ENCODE measurements at places on chromosomes 12 and 14. TPM values are rescaled to one million over a fixed set of nuclear protein-coding genes. Genes with fewer than 3 reads are reported as not detected.

- DNase-seq = no peak
Observed at GRCh38 chr14:59507752-59508103, 23.4 kb downstream of the JKAMP start.

The EGLN3 gene
- 15.7 TPM for polyA plus RNA-seq

GRCh38 chr14:79134361-79134760, 964.2 kb downstream of the NRXN3 start:
- DNase-seq = no peak

DNA sequence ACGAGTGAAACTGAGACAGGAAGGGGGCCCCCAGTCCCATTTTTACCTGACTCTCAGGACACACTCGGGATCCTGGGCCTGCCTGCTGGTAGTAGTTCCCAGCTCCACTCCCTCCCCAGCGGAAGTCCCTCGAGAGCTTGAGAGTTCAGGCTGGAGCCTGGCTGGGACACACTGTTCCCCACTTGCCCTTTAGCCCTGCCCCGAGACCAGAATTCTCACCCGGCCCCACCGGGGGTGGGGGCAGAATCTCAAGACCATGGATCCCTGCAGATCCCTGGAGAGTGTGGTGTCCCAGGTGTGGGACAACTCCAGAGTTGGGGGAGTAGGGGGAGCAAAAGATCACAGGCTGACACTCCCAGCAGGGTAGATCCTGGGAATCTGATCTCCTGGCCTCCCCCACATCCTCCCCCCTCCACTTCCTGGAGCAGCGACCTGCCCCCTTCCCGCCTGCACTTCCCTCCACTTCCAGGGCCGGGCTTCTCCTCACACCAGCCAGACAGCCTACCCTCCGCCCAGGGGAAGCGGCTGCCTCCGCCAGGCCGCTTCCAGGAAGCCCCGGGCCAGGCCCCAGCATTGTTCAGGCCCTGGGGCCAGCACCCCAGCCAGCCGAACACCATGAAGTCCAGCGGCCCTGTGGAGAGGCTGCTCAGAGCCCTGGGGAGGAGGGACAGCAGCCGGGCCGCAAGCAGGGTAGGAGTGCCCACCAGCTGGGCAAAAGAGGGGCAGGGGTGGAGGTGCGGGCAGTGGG, at the start of gene TNS2:
TNS2 (plus strand) TSS at position 495 of the 748 bp plus-strand sequence; CDS start at position 616, 121 bp downstream.
- no peak for DNase-seq

DNA sequence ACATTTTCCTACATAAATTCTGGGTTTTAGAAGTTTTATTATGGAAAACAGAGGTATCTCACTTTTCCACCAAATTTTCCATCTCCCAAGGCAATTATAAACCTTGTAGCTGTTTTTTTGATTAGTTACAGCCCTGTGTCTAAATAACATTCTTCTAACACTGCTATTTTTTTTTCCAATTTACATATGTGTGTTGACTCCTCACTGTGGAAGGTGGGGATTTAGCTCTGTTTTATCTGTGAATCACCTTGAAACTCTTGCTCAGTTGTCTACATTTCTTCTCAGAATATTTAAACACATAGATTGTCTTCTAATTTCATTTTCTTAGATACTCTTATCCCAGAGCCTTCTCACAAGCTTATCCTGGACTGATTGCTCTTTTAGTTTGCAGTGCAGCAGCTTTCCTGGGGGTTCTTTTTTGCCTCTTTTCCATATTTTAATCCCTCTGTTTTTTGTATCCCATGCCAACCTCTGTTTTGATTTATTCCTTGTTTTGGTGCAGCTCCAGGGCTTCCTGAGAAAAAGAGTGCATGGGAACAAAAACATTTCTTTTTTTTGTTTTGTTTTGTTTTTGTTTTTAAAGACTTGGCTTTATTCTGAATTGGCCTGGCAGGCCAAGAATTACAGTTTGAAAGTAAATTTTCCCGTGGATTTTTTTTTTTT, 36.7 kb downstream of the TBC1D15 start:
- DNase-seq = no peak

DNA sequence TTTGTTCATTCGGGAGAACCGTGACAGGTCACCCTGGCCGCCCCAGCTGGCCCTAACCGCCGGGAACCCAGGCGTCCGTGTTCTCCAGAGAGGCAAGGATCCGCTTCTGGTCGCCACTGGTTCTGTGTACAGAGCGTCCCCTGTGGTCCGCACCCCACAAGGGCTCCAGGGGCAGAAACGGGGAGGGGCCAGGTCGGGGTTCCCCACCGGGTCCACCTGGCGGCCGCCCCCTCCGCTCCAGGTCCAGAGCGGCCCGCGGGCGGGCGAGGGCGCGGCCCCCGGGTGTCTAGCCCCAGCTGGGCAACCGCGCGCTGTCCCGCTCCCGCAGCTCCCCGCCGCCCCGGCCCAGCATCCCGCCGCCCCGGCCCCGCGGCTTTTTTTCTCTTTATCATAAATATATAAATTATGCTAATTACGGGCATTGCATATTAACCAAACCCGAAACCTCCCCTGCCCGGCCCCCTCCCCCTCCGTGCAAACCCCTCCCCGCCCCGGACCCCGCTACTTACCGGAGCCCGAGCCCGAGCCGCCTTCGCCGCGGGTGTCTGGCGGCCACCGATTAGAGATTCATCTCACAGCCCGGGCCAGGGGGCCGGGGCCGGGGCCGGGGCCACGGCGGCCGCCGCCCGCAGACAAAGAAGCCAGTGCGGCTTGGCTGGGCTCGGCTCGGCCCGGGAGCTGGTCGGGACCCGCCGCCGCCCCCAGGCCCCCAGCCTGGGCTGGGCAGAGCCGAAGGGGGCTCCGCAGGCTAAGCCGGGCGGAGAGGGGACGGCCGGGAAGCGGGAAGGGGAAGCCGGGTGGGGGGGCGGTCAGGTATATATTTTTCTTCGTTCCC, 512 bp downstream of the POU6F1 start:
- no peak for DNase-seq

DNA sequence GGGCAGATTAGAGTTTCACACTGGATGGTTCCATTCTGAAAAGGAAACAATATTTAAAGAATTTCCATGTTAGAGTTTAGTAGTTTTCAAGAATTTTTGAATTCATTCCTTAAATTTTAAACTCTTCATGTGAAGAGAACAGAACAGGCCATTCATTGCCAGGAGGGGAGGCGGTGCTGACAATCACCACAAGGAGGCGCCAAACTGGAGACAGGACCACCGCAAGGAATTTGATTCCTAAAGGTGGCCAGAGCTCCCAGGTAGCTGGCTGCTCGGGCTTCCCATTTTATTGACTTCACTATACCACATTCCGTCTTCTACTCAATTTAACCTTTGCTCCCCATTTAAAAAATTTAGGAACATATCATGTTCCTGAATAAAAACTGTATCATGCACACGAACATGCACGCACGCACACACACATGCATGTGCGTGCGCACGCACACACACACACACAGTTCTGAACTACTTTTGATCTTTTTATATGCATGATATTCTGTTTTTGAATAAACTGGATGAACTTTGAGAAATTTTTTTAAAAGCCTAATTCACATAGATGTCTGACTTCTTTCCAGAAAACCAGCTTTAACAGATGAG, 101.2 kb downstream of the NELL2 start:
- no peak for DNase-seq

- DNase-seq = no peak
Observed at GRCh38 chr12:2402073-2402579, 349.3 kb downstream of the CACNA1C start.

DNA sequence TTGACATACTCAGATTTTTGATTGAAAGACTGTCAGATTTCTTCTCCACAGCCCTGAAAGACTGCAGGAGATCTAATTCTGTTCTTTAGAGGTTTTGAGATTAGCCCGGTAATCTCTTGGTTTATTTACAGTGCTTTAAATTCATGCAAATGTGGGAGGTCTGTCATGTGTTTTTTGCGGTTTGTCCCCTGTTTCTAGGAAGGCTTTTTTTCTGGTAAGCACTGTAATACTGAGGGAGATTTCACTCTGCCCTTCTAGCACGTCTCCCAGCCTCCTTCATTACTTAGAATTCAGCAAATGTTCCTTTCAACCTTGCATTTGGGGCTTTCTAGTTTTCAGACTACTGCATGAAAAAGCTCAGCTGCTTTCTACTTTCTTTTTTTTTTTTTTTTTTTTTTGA, 31.1 kb downstream of the GPHN start:
- no peak for DNase-seq

GRCh38 chr12:93895089-93895445, 217.9 kb downstream of the CRADD start:
- no peak for DNase-seq

DNA sequence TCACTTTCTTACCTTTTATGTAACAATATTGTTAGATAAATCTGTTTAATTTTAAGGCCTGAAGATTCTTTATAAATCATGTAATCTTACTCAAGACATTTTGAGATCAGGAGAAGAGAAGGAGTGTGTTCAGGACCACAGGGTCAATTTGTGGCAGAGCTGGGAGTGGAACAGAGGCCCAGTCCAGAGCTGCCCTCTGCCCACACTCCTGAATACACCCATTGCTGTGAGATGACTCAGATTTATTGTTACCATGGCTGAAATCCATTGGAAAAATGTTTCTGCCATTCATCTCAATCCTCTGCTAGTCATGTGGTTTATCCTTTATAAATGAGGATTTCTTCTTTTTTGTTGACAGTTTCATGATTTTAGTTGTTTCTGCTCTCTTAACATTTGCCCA, 100.5 kb upstream of the STXBP6 start:
- DNase-seq = no peak

- no peak for DNase-seq
Observed at GRCh38 chr12:17928708-17929366, 161.2 kb downstream of the RERGL start.
